ENCODE measurements at places on chromosomes 4 and X.

DNA sequence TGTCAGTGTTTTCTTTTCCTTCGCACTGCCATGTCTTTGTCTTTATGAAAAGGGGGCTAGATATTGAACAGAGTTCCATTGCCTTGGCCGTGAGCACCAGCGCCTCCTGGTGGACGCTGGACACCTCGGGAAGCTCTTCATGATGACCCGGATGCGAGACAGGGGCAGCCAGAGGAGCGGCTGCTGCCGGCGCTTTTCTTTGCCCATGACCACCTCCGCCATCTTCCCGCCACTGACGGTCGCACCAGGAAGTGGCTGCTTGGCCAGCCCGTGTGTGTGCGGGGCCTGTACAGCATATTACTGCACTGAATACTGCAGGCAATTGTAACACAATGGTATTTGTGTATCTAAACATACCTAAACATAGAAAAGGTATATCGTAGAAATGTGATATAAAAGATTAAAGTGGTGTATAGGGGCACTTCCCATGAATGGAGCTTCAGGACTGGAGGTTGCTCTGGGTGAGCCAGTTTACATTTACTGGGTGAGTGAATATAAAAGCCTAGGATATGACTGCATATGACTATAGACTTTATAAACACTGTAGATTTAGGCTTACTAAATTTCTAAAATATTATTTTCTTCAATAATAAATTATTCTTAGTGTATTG lies 15.8 kb upstream of the GRIA2 start:
- no peak for DNase-seq
- no peak overlapping the region for H3K4me3 ChIP-seq
- H3K36me3 ChIP-seq: no peaks in the 10 kb centered on the region
- H3K27me3 ChIP-seq: no peaks in the 10 kb centered on the region

DNA sequence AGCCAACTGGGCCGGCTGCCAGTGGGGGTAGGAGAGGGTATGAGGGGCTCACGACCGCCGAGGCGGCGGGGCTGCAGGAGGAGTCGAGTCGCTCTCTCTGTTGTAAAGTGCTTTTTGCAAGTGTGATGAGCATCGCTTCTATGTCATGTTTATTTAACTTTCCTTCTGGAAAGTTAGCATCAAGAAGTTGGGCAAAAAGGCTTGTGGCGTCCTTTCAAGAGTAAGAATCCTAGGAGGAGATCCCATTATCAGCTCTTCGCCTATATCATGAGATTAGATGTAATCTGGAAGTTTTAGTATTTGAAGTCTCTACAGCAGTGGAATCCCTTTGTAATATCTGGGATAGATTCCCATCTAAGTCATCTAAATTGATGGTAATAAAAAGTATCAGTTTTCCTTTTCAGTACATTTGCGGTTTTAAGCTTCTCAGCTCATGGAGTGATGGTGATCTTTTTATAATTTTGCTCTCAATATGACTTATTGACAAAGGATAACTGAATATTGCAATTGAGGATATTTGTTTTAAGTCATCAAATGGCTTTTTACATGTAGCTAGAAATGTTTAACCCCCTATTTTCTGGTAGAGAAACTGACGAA lies 1.7 kb downstream of the GALNT7 start:
- DNase-seq: no peak
- peak overlapping the region; percentile 68 for H3K4me3 ChIP-seq
- no peaks in the 10 kb centered on the region for H3K36me3 ChIP-seq
- peaks cover 13% of the 10 kb centered on the region for H3K4me1 ChIP-seq
- H3K27ac ChIP-seq: peak overlapping the region; percentile 72
- no peaks in the 10 kb centered on the region for H3K27me3 ChIP-seq

DNA sequence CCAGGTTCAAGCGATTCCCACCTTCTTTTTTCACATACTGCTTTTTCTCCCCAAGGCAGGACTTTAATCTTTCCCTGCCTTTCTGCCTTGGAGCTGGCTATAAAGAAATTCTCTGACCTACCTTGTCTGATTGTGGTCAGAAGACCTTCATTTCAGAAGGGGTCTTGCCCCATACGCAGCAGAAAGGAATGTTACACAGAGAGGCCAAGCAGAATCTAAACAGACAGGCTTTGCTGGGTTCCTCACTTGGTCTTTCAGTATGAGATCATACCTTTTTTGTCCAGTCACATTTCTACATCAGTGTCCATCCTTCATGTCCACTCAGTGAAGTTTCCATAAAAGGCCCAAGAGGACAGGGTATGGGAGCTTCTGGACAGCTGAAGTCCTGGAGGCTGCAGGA lies 108.3 kb upstream of the RBPJ start:
- no peak overlapping the region for H3K4me3 ChIP-seq
- DNase-seq: no peak
- H3K36me3 ChIP-seq: no peaks in the 10 kb centered on the region

DNA sequence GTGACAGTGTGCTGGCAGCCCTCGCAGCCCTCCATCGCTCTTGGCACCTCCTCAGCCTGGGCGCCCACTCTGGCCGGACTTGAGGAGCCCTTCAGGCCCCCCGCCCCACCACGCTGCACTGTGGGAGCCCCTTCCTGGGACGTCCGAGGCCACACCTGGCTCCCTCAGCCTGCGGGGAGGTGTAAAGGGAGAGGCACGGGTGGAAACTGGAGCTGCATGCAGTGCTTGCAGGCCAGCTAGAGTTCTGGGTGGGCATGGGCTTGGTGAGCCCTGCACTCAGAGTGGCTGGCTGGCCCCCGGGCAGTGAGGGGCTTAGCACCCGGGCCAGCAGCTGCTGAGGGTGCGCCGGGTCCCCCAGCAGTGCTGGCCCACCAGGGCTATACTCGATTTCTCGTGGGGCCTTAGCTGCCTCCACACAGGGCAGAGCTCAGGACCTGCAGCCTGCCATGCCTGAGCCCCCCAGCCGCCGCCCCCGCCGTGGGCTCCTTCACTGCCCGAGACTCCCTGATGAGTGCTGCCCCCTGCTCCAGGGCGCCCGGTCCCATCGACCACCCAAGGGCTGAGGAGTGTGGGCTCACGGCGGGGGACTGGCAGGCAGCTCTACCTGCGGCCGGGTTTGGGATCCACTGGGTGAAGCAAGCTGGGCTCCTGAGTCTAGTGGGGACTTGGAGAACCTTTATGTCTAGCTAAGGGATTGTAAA lies 1672.7 kb upstream of the PCDH7 start:
- no peaks in the 10 kb centered on the region for H3K4me1 ChIP-seq
- H3K27ac ChIP-seq: no peak overlapping the region
- H3K4me3 ChIP-seq: no peak overlapping the region
- no peak for DNase-seq

DNA sequence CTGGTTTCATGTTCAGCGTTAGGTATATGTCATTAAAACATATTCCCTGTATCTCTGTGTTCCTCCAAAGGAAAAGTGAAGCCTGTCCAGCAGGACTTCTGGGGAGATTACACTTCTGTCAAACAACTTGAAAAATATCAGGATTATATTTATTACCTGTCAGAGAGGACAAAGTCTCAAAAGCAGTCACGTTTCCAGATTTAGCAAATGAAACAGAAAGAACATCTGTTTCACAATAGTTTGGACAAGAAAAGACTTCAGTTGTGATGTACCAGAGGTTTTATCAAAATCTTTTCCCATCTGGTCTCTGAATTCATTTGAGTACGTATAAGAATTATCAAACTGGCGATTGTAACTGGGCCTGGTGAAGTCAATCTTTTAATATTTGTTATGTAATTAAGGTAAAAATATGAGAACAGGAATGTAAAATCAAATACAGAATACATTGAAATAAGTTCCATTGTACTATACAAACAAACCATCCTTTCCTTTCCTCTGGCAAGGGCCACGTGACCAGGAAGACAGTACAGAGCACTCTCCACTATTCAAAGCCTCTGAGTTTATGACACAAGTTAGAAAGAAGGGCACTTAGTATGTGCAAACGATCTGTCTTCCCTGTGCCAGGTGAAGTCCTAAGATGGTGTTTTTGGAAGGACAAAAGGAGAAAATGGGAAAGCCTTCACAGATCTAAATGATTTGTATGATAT lies 3.2 kb downstream of the CASP3 start:
- H3K27ac ChIP-seq: no peak overlapping the region
- peaks cover 13% of the 10 kb centered on the region for H3K4me1 ChIP-seq
- no peak for DNase-seq
- H3K27me3 ChIP-seq: no peaks in the 10 kb centered on the region
